Mucosa of descending colon (tissue), 3 donors: ENCODE measurements at places on chromosomes 12 and 14.

DNA sequence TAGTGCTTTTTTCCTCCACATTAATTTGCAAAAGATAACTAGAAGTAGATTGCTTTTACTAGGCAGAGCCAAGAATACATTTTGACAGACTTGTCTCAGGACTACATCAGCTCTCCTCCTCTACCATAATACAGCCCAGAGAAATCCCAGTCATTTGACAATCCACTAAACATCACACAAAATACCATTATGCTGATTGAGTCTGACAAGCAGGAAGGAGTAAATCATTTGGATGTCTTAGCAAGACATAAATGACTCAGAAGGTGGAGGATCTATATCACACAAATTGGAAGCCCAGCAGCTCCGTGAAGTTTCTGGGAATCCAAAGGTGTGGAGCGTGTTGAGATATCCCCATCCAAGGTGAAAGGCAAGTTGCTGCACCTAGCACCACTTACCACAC is 75.4 kb upstream of the FKBP4 start:
- no peak for DNase-seq

DNA sequence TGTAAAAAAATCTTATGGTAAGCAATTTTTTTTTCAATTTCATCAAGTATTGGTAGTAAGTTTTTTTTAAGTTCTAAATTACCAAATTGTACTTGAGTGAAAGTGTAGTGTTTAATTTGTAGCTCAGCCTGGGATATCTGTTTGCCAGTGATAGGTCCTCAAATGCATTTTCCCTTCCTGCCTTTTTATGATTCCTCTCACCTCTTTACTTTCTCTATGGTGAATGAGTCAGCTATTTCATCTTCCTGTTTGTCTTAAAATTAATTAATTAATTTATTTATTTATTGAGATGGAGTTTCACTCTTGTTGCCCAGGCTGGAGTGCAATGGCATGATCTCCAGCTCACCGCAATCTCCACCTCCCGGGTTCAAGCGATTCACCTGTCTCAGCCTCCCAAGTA is 10.6 kb downstream of the SRP54 start:
- no peak for DNase-seq

- DNase-seq: no peak
These were observed 113.7 kb upstream of the RTL1 start for GRCh38 chr14:101017209-101017608.

- peak; percentile 30 for DNase-seq
These were observed 29.4 kb downstream of the MAX start for GRCh38 chr14:65072937-65073336.

GRCh38 chr12:124652661-124653060 is 85.2 kb upstream of the NCOR2 start:
- no peak for DNase-seq

- DNase-seq: no peak
These were observed 51.0 kb downstream of the PRKCH start for GRCh38 chr14:61372379-61372778.

DNA sequence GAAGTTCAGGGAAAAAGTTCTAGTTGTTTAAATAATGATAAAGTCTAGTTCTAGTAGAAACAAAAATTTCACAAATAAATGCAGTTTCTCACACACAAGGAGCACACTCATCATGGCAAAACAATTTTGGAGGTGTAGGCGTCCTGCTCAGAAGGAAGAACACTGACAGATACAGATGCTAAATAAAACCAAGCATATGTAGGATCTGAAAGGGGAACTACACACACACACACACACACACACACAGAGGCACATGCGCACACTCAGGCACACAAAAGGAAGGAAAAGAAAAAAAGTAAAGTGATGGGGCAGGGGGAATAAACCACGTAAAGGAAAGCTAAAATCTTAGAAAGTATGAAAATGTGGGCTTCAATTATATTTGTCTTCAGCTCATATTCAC is 117.7 kb downstream of the SOX5 start:
- no peak for DNase-seq
